ENCODE measurements at places on chromosomes 7 and 10.

GRCh38 chr10:43731486-43731885 is 82.8 kb upstream of the ZNF32 start:
- no peak for DNase-seq

- no peak for DNase-seq
Measured at GRCh38 chr10:113953505-113954272, 90.0 kb upstream of the ADRB1 start.

GRCh38 chr10:111556666-111557065 is 479.8 kb downstream of the ADRA2A start:
- DNase-seq: no peak

DNA sequence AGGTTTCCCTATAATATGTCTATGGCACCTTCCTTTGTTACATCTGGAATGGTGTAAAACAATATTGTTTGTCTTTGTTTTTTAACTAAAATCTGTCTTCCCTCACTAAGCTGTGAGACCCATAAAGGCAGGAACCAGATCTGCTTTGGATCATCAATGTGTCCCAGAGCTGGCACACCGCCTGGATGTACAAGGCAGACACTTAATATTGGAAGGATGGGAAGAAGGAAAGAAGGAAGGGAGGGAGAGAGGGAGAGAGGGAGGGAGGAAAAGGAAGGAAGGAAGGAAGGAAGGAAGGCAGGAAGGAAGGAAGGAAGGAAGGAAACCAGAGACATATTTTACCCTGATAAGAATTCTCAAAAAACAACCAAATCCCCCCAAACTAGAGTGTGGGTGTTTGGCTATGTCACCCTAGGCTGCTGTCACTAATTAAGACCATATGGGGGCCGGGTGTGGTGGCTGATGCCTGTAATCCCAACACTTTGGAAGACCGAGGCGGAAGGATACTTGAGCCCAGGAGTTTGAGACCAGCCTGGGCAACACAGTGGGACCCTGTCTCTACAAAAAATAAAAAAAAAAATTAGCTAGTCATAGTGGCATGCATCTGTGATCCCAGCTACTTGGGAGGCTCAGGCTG is 59.6 kb downstream of the SH3PXD2A start:
- DNase-seq: no peak

DNA sequence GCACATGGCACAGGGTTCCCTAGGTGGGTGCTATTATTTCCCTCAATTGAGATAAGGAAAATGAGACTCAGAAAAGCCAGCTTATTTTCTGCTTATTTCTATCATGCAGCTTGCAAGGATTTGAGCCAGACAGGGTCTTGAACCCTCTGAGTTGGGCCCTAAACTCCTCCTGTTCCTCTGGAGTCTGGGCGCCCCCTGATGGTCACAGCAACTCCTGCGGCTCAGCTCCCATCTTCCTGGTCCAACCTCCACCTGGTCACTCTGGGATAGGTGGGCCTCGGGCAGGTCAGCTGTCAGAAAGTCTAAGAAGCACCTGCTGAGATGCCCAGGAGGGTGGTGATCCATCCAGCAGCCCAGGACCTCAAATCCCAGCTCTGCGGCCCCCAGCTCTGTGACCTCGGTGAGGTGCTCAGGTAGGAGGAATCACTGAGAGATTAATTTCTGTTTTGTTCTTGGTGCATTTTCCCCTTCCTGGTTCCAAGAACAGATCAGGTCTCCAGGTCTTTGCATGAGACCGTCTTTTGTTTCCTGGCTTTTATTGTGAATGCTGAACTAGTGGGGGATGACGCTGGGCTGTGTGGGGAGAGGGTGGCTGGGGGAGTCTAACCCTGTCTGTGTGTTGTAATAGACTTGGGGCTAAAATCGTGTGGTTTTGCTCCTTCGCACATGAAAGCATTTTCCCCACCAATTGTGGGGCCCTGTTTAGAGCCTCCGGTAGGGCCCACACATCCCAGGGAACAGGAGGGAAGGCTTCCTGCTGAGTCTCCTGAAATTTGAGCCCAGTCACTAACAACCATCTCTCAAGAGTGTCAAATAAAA is 32.8 kb downstream of the TMEM130 start:
- DNase-seq: peak; percentile 56

DNA sequence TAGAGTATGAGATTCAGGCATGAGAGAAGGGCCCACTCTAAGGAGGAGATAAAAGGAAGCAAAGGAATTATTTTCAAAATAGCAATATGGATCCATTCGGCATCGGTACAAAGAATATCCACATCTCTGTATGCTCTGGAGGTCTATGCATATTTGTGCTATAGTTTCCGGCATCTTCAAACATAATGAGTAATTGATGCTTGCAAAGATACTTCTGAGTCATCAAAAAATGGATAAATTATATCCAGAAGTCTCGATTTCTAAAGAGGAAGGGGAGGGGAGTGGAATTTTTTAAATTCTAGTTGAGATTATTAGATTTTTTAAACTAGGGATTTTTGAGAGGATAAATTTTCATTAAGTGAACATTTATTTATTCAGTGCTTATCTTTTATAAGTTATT is 72.9 kb upstream of the KIAA1217 start:
- DNase-seq: no peak

DNA sequence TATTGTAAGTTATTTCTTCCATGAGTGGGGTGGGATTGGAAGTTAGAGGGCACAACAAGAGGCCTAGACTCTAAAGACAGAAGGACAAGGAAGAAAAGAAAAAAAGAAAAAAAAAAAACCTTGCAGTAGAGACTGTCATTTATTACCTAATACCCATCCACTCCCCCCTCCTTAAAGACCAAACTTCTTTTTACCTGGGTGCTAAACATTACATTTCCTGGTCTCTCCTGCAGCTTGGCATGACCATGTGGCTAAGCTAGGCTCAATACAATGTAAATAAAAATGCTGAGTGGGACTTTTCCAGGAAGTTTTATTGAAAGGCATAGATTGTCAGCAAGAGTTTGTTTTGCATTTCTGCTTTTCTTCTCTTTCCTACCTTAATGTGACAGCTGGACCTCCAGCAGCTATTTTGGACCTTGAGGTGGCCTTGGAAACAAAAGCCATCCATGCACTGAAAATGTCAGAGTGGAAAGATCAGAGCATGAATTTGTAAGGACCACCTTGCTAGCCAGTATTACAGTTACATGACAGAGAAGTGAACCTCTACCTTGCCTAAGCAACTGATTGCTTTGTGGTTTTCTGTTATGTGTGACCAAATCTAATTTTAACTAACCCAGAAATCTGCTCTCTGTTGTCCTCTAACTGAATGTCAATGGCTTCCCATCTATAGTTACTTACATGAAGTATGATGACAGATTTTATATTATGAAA is 81.3 kb upstream of the SFMBT2 start:
- DNase-seq: no peak

DNA sequence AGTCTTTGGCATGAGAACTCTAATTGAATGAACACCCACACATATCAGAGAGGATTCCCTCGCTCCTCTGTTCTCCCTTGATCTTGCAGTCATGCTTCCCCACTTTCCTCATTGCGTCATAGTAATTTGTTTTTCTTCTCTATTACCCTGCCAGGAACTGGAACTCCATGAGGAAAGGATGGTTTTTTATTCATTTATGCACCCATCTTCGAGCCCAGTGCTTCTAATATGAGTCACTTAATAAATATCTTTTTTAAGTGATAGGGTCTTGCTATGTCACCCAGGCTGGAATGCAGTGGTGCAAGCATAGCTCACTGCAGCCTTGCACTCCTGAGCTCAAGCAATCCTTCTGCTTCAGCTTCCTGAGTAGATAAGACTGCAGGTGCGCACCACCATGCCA is 83.5 kb downstream of the OTUD1 start:
- DNase-seq: no peak

- DNase-seq: no peak
Measured at GRCh38 chr10:97388152-97388551, 13.0 kb downstream of the RRP12 start.

DNA sequence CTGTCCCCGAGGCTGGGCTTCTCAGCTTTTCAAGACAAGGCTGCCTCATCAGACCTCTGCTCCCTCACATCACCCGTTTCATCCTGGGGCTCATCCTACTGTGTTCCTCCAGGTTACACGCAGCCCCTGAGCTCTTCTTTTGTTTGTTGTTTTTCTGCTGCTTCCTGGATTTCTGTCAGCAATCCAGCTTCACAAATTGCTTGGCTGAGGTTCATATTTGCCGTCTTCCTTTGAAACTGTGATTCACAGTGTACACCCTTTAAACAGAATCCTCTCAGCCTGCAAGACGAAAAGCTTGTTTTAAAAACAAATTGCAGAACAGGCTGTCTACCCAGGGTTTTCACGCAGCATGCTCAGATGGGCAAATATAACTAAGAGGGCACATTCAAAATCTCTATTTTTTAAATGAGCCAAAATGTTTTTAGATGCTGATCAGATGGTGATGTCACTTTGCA is 39.1 kb upstream of the PARD3 start:
- DNase-seq: no peak

GRCh38 chr7:150560486-150560885 is 6.7 kb upstream of the GIMAP4 start:
- DNase-seq: no peak

DNA sequence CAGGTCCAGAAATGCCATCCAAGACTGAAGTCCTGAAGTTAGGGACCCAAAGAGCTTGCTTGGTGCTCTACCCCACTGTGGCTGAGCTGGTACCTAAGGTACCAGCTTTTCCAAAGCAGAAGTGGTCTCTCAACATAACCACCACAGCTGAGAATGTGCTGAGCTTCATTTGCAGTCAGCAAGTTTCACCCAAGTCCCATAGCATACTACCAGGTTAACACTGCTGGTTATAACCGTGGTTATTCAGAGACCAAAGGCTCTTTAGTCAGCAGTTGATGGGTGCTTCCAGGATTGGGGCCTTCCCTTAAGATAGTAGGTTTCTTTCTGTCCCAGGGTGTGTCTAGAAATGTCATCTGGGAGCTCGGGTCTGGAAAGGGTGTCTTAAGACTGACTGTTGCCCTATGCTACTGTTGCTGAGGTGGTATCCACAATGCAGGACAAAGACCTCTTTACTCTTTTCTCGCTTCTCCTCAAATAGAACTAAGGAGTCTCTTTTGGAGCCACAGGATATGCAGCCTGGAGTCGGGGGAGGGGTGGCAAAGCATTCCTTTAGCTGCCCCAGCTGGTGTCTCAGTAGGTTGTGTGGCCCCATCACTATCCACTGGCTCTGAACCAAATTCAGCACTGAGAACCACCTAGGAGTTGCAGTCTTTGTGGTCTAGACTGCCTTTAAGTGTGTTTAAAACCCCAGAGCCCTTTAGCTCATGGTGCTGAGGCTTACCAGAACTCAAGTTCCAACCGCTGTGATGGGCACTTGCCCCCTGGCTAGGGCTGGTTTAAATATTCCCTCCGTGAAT is 354.9 kb upstream of the SEMA3C start:
- no peak for DNase-seq

DNA sequence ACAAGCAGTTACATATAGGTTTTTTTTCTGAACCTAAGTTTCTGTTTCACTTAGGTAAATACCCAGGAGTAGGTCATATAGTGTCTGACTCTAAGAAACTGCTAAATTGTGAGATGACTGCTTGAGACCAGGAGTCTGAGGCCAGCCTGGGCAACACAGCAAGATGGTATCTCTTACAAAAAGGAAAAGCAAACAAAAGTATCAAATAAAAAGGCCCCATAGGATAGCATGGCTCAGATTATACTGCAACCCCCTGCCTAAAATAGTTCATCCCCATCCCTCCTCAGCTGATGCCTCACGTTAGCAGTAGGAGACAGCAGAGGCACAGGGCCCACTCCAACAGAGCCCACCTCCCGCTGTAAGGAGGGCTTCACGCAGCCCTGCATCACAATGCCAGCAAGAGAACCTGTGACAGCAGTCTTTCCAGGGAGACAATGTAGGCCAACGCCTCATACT is 90.3 kb downstream of the SRPK2 start:
- DNase-seq: no peak

Data from stimulated activated effector memory CD8-positive, alpha-beta T cell treated with anti-CD3 and anti-CD28 coated beads, Interleukin-12 subunit alpha, Interleukin-12 subunit beta, amount 100 ng/mL, for 72 hours (primary cell).